ENCODE measurements at places on chromosomes 6 and 20.
A peak's percentile ranks its signal among the peaks of the same experiment; 100 is the strongest.

GRCh38 chr6:44897316-44897715, 430.8 kb upstream of the RUNX2 start:
- DNase-seq = peak; percentile 22

GRCh38 chr6:37714836-37715420, 17.2 kb upstream of the MDGA1 start:
- DNase-seq = no peak

GRCh38 chr6:2111162-2111677, 134.2 kb downstream of the GMDS start:
- no peak for DNase-seq

GRCh38 chr6:117168296-117169063, 96.9 kb upstream of the VGLL2 start:
- no peak for DNase-seq

DNA sequence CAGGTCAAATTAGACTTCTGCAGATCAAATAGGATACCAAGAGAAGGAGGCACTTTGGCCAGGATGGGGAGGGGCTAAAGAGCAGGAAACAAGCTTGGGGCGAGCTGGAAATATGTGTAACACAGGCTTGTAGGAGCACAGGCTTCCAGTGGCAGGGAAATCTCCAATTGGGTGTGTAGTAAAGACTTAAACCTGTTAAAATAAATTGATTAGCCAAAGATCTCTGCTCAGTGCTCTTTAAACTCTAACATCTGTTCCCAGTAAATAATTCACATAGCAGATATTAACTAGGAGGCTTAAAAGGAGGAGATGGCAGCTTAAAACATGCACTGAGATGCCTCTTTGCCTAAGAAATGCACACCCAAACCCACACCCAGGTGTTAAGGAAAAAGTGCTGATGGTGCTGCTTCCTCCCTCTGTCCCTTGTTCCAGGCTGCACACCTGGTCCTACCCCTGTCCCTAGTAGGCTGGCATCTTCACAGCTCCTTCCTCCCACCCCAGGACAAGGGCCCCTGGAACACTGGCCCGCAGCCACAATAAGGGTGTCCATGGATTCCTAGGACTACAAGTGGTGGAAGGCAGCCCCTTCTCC, 93.5 kb upstream of the MLN start:
- no peak for DNase-seq

DNA sequence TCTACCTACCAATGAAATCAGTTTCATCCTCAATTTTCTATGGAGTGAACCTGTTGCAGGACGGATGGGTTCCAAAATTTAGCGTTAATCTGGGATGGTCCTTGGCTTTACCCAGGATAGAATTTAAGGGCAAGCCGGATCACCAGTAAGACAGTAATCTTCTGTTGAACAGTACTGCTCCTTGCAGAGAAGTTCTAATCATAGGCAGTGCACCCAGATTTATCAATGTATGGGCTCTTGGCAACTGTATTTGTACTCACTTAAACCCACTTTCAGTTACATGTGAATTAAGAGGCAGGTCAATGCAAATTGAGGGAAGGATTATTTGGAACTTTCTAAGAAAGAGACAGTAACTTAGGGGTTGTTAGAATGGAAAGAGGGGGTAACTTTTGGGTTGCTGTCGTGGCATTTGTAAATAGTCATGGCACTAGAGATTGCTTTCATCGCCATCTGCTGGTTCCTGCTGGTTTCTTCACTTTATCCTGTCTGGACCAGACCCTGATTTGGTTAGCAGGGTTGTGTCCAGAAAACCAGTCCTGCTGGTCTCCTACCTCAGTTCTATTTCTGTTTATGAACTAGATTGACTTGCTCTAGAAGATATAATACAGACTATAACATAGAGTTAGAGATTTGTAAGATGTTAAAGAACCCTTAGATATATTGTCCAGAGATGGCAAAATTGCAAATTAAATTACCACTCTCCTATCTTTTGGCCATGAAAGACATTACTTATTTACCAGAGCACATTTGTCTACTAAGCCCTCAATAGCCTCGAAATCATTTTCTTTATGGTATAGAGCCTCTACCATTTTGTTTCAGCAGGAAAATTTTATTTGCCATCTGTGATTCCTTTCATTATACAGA, 646.3 kb downstream of the UTRN start:
- DNase-seq = peak; percentile 77

DNA sequence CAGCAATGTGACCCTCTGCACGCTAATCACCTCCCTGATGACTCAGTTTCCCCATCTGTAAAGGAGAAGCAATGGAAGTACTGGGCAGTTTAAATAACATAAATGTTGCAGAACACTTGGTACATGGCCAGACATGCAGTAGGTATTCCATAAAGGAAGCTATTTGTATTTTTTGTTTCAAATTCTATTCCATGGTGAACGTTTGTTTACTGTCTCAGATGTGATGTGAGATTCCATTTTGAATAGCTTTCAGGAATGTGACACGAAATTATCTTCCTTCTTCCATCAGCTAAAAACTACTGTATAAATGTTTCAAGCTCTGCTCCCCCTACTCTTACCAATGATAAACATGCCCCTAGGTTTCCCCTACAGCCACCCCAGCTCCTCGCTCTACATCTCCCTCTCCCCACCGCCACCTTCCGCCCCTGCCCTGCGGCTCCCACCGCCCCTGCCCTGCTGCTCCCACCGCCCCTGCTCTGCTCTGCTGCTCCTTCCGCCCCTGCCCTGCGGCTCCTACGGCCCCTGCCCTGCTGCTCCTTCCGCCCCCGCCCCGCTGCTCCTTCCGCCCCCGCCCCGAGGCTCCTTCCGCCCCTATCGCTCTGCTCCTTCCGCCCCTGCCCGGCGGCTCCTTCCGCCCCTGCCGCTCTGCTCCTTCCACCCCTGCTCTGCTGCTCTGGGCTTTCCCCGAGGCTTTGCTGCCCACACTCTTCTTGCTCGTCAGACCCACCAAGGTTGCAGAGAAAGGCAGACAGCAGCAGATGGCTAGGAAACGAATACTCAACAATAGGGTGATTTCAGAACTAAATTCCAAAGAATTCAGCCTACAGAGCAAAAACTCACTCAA, 78.9 kb downstream of the THBS2 start:
- DNase-seq = no peak
